ENCODE measurements at places on chromosomes 7 and 10. TPM values are rescaled to one million over a fixed set of nuclear protein-coding genes. Genes with fewer than 3 reads are reported as not detected.

NODAL gene
- 3.1 TPM for total RNA-seq

MXI1 gene
- 57.0 TPM for total RNA-seq

DNAH11 gene
- 3.8 TPM for total RNA-seq

WEE2 gene
- 1.3 TPM for total RNA-seq

PLAC9 gene
- total RNA-seq = 1.3 TPM
